Mesendoderm (in vitro differentiated cells): ENCODE measurements at places on chromosomes 13 and 19.
A peak's percentile ranks its signal among the peaks of the same experiment; 100 is the strongest.

- peak; percentile 60 for DNase-seq
Measured at GRCh38 chr19:6271251-6271650, 8.5 kb downstream of the MLLT1 start.

GRCh38 chr13:39515224-39515714 lies 87.7 kb downstream of the LHFPL6 start:
- DNase-seq = peak; percentile 79

- peak; percentile 97 for DNase-seq
Measured at GRCh38 chr19:49142866-49143335, 12.3 kb downstream of the HRC start.

- no peak for DNase-seq
Measured at GRCh38 chr19:49343123-49343522, 7.9 kb downstream of the CD37 start.

DNA sequence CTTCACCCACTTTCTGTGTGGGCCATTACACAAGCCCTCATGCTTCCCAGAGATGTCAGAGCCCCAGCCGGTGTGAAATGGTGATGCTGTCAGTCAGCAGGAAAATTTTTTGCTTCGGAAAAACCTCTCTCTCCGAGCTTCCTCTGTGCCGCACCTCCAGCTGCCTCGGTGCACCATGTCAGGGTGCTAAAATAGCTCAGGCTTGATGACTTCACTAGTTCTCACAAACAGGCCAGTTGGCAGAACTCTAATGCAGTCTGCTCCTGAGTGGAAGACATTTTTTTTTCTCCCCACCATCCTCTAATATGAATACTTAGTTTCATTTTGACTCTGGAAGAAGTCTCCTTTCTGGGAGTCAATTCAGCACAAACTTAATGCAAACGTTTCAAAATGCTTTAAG lies 71.3 kb downstream of the KLF12 start:
- DNase-seq = no peak

GRCh38 chr13:114164681-114165429 lies 14.2 kb upstream of the CFAP97D2 start:
- no peak for DNase-seq

- peak; percentile 16 for DNase-seq
Measured at GRCh38 chr13:26895808-26896466, 135.4 kb upstream of the GPR12 start.

GRCh38 chr13:113489549-113490495 lies 689 bp downstream of the DCUN1D2 start:
- peak; percentile 49 for DNase-seq

DNA sequence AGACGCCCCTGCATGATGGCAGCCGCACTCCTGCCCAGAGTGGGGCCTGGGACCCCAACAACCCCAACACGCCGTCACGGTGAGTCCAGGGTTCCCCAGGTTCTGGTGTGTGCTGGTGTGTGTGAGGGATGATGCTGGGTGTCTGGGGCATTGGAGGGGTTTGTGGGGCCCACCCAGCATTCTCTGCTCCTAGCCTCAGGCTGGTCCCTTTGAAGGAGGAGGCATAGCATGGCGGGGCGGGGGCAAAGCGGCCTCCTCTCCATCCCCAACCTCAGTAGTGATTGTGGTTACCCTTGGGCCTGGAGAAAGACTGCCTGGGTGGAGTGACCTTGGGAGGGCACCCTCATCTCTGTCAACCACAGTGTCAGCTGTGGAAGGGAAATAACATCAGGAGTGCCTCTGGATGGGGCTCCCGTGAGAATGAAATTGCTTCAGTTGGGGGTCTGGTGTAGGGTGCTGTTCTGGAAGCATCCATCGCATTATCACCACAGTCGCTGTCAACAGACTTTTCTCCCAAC lies 7.1 kb upstream of the TIMM50 start:
- no peak for DNase-seq

DNA sequence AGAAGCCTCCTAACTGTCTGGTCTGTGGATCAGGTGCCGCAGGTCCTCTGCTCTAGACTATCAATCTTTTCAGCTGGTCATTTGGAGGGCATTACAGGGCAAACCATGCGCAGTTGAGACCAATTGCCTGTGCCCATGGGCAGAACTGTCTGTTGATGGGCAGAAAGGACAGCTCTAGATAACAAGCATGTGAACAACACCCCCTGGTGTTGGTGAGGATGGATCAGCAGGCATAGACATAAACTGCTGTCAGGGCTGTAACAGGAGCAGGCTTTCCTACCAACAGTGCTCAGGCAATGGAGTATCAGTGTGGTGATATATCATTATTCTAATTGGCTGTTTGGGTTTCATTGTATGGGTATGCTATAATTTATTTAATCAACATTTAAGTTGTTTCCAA lies 104.7 kb upstream of the KL start:
- peak; percentile 76 for DNase-seq

- peak; percentile 37 for DNase-seq
Measured at GRCh38 chr19:13985771-13986347, 20.3 kb downstream of the RFX1 start.

DNA sequence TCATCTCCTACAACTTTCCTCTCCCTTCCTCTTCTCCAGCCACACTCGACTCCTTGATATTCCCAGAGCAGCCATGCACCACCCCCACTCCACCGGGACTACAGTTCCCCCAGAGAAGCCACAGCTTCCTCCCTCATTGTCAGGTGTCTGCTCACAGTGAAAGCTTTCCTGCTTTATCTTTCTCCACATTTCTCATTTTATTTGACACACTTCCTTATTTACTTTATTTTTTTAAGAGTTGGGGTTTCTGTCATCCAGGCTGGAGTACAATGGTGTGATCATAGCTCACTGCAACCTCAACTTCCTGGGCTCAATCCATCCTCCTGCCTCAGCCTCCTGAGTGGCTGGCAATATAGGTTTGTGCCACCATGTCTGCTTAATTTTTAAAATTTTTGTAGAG lies 464.6 kb downstream of the MYO16 start:
- DNase-seq = no peak

DNA sequence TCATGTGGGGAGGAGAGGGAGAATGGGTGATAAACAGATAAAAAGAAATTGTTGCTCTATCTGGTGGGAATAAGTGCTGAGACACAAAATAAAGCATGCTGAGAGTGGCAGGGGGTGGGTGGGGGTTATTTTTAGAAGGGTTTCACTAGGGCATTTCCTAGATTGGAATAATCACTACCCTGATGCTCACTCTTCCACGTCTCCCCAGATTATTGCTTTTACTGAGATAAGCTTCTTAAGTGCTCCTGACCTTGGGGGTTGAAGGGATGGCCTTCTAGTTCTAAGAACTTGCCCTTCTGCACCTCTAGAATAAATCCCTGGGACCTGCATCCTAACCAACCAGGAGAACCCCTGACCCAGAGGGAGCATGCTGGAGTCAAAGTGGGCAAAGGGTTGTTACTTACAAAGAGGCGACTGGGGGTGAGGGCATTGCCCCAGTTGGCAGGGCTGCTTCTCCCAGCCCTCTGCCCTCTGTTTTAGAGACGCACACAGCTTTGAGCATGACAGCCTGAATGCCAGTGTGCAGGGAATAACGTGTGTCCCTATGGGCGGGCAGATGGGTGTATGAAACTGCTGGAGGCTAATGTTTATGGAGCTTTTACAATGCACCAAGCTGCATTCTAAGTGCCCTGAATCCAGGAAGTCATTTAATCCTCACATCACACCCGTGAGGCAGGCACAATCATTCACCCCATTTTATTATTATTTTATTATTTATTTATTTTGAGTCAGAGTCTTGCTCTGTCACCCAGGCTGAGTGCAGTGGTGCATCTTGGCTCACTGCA lies 743 bp downstream of the RDH8 start:
- DNase-seq = no peak

- no peak for DNase-seq
Measured at GRCh38 chr13:44313674-44314073, 60.0 kb upstream of the SERP2 start.

GRCh38 chr13:97460004-97460775 lies 26.2 kb downstream of the RAP2A start:
- DNase-seq = no peak
